ENCODE measurements at places on chromosomes 5 and 9.

- DNase-seq: no peak
Observed at GRCh38 chr5:107514305-107514704, 156.4 kb downstream of the EFNA5 start.

DNA sequence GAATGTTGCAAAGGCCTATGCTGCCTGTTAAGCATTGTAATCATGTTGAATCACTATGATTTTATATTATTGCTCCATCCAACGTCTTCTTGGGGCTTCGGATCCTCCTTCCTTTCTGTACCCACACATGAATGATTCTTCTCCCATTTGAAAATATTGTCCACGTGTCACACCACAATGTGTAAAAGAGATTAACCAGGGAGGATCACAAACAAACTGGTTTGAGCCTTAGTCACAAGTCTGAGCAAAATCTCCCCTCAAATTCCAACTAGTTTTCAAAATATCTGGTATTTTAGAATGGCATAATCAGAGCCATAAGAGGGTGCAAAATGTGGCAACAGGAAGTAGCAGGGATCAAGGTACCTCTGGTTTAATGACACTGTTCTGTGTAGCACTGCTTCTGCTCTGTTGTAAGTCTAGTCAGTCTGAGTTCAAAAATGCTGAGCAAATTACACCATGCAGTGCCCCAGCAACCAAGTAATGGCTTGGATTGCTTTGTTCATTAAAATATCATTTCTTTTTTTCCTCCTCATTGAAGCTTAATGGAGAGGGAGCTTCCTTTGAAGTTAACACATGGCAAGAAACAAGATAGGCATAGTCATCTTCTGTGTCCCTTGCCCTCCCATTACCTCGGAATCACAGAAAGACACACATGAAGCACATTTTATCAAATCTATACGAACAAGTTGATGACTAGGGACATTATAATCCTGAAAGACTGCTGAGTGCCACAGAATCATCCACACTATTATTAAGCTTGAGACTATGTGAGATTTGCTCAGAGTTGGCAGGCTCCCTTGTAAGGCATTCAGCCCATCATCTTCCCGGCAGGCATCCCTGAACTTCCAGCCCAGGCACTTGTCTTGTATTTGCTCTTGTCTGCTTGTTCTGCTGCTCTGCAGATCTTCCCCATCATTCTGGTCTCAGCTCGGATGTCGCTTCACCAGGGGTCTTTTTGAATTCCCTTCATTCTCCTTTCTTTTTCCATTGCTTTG lies 102.0 kb upstream of the PRLR start:
- no peak for DNase-seq

GRCh38 chr5:55303238-55303690 lies 4.2 kb downstream of the DHX29 start:
- DNase-seq: no peak

DNA sequence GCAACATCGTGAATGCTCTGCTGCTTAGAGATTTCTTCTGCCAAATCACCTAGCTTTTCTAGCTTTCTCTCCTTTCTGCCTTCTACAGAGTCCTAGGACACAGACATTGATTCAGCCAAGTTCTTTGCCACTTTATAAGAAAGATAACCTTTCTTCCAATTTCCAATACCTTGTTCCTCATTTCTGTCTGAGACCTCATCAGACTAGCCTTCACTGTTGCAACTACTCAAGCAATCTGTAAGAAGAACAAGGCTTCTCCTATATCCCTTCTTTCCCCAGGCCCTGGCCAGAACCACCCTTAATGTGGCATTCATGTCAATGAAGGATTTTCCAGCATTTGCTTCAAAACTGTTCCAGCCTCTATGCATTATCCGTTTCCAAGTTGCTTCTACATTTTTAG lies 24.3 kb downstream of the FBXO10 start:
- DNase-seq: no peak

- no peak for DNase-seq
Observed at GRCh38 chr5:28947865-28948264, 1909.5 kb upstream of the CDH9 start.

GRCh38 chr9:137123468-137123837 lies 8.9 kb upstream of the DPP7 start:
- no peak for DNase-seq

- no peak for DNase-seq
Observed at GRCh38 chr5:153974131-153974812, 64.4 kb downstream of the FAM114A2 start.

DNA sequence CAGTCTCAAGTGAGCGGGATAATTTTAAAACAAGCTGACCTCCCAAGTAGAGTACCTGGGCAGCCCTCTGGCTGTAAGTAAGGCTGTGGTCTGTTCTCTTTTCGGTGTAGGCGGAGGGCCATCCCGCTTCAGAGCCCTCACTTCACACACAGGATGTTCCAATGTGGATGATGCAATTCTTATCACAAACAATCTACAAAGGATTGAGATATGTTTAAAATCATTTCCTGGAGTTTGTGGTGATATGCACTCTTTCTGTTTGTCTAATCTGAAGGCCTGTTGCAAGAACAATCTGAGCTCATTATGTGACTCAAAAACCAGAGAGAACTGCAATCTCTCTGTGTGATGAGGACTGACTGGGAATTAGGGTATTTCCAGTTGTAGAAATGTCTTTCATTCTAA lies 42.5 kb downstream of the ITGA2 start:
- DNase-seq: no peak

Measured in stimulated activated CD8-positive, alpha-beta memory T cell treated with anti-CD3 and anti-CD28 coated beads, Interleukin-7, amount 100 ng/mL, for 4 hours (primary cell).